ENCODE measurements at places on chromosomes 3 and 15.

DNA sequence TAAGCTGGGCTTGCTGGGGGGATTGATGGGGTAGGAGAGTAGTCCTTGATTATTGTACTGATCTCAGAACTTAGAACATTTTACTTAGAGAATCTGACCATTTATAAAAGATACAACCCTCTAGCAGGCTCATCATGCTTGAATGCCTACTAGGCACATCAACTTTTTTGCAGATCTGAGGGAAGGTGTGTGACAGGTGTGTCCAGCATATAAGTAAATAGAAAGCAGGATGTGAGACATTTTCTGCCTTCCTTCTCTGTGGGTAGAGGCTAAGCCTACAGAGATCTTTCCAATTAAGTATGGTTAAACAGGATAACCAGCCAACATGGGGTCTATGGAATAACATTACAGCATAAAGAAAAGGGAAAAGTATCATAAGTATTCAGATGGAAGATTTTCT lies 159.1 kb downstream of the AKAP13 start:
- DNase-seq, result no peak

GRCh38 chr3:182716114-182716688 lies 77.1 kb upstream of the ATP11B start:
- DNase-seq, result no peak

DNA sequence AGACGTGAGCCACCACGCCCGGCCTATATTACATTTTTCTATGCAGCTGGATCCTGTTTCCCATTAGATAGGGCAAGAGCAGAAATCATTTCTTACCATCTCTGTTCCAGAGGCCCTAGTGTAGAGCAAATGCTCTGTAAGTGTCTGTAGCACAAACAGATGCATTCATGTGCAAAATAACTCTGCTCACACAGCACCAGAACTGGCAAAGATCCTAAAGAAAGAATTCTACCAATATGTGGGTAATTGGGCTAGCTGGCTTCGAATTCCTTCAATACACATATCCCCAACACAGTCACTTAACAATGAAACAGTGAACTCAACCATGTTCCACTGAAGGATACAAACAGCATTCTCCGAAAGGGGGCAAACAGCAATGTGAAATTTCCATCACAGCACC lies 32.7 kb upstream of the DCUN1D1 start:
- DNase-seq, result no peak

DNA sequence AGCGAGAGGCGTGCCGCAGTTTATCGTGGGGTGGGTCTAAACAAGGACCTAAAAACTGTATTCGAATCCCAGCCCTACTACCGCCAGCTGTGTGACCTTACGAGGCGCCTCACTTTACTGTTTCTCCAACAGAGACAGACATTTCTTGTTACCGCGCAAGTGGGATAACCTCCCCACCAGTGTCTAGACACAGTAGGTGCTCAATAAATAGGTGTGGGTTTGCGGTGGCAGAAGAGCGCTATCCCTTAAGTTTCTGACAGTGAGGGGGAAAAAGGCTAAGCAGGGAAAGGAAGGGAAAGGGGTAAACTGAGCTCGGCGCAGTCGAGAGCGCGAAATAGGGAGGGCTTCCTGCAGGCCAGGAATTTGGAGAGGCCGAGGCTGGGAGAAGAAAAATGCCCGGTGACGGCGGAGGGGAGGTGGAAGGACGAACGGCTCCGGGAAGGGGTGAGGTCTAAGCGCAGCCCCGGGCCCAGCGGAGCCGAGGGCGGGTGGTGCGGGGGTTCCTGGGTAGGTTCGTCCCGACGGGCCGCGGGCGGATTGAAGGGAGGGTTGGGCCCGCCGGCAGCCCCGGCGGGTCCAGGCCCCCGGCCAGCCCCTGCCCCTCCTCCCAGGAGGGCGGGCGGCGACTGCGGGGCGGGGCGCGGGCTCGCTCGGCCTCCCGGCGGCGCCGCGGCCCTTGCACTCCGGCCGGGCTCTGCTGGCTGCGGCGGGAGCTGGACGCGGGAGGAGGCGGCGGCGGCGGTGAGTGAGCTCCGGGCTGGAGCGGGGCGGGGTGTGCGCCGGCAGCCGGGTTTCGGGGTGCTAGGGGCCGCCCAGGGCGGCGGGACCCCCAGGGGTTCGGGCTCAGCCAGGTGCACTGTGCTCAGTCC lies at the start of gene CGNL1:
TSS of gene CGNL1 (plus strand) at position 679 of the 869 bp plus-strand sequence. CDS start 61,495 bp downstream, outside the sequence.
- peak; percentile 36 for DNase-seq

DNA sequence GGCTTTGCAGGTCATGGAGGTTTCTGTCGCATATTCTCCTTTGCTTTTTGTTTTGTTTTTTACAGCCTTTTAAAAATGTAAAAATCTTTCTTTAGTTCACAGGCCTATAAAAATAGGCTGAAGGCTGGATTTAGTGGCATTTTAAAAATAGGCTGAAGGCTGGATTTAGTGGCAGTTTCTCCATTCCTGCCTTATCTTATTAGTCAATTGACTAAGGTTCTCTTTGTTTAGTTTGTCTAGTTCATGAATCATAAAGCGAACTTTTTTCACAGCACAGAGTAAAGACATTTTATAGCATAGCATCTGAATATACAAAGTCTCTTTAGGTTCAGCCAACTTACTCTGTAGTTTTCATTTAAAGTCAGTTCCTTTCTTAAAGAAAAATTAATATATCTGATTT lies 31.4 kb downstream of the AP4E1 start:
- DNase-seq, result no peak

- peak; percentile 53 for DNase-seq
Observed at GRCh38 chr3:171458071-171458863, 1.9 kb downstream of the TNIK start.

DNA sequence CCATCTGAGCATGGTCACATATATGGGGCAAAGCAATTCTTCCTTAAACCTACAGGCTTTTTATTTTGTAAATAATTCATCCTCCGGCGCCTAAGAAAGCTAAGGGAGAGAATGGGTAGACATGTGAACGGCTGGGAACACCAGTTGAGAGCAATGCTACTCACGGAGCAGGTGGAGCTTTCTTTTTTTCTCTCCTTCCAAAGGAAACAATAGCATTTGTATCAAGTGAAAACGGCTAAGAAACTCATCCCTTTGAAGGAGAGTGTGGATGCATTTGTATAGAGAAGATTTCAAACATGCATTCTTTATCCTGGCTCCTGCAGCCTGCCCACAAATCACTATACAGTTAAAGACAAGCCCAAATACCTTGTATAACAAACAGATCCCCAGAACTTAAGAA lies 637.8 kb downstream of the MAGI1 start:
- DNase-seq, result no peak

DNA sequence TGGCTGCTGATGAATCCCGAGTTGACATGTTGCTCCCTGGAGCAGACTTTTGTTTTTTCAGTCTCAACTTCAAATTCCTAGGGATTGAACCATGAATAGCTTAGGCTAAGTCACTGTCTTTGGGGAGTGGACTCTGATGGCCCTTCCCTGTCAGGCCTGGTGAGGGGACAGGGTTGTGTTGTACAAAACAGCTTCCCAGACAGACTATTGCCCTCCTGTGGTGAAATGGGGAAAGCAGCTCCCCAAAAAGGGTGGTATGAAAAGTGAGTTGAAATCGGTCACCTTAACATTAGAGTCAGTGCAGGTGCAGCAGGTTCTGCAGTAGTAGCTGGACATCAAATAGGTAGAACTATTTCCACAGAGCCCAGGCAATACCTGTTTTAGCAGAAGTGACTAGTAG lies 775.6 kb downstream of the ROBO2 start:
- DNase-seq, result no peak

GRCh38 chr3:123568875-123569274 lies 16.0 kb downstream of the HACD2 start:
- DNase-seq, result no peak

DNA sequence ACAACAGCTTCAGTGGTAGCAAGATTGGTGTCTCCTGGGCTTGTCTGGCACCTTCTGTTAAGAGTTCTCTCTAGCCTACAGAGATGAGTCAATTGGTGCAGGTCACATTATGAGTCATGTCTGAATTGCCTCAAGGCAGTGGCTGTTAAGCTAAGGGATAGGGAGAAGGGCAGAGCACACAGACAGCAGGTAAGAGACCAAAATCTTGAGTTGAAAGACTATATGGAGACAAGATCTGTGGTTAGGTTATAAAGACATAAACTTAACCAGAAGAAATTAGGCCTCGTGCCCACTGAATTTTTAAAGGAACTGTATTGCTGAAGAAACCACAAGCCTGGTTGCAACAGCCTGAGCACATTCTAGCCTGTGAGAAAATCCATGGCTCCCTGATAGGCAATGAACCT lies 19.2 kb upstream of the KPNA1 start:
- no peak for DNase-seq

- no peak for DNase-seq
Observed at GRCh38 chr3:72818905-72819304, 29.3 kb downstream of the SHQ1 start.

- no peak for DNase-seq
Observed at GRCh38 chr3:2940062-2940461, 170.1 kb downstream of the IL5RA start.
